Stimulated activated effector memory CD8-positive, alpha-beta T cell treated with anti-CD3 and anti-CD28 coated beads, Interleukin-12 subunit alpha, Interleukin-12 subunit beta, amount 100 ng/mL, for 72 hours (primary cell): ENCODE measurements at places on chromosomes 1 and 21.

- no peak for DNase-seq
Measured at GRCh38 chr21:28916150-28916893, 76.4 kb downstream of the LTN1 start.

- no peak for DNase-seq
Measured at GRCh38 chr1:226875641-226876295, 5.4 kb downstream of the PSEN2 start.

DNA sequence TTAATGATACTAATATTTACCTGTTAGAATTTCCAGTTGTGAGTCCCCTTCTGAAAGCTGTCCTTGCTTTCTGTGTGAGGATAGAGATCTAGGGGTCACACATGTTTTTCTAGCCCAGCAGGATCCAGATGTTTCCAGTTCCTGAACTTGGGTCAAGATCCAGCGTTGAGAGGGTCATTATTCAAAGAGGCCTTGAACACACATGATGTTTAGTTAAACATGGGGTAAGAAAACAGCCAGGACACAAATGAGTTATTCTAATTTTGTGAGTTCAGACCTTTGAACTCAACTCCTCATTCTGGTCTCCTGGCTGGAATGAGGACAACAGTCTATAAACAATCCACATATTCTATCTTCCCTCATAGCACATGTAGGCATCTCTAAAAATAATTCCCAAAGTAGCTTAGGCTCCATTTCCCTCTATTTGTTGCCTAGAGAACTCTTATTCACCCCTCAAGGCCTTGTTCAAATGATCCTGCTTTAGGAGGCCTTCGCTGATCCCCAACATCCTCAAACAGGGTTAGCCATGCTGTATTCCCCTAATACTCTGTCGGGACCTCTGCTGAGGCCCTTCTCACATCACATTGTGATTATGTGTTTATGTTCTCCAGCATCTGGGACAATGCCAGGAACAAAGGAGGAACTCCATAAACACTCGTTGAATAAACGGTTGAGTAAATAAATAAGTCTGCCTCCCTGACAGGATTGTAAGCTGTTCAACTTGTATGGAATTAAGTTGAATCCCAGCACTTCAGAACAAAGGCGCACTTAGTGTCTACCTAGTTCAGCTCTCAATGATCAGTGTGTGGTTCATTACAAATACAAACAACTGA is 15.0 kb upstream of the KCNN3 start:
- no peak for DNase-seq

- DNase-seq, result no peak
Measured at GRCh38 chr1:245934409-245934808, 572.7 kb downstream of the SMYD3 start.

- DNase-seq, result no peak
Measured at GRCh38 chr1:166903232-166903631, 27.2 kb upstream of the TADA1 start.

GRCh38 chr1:28139025-28139712 is 37.3 kb downstream of the PTAFR start:
- peak; percentile 60 for DNase-seq

DNA sequence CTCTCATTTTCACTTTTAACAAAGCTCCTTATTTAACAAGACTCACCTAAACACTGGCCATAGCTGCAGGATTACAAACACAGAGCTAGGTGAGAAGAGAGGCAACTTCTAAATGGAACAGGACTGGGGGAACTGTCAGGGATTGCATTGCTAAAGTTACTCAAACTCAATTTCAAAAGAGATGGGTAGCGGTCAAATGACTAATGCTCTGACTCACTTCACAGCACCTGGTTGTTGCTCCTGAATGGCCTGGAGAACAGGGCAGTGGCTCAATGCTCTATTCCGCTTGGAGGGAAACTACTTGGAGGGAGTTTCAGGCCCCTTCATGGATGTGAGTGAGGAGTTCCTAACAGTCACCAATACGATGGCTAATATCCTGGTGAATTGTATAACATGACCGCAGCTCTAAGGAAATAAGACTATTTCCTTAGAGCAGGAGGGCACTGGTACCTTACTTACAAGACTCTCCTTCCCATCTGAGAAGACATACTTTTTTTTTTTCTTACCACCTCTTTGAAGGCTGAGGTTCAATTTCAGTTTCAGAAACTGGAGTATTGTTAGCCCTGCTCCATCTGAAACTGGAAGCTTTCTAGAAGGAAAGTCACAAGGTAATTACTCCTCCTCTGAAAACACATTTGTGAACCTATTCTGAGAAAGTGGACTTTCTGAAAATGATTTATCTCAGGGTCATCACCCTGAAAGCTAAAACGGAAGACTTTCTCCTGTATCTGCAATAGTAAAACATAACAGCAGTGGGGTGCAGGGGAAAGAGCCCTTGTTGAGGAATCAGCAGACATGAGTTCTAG is 9.5 kb downstream of the DPT start:
- no peak for DNase-seq

GRCh38 chr1:112141923-112142322 is 152.5 kb upstream of the KCND3 start:
- DNase-seq, result peak; percentile 13

DNA sequence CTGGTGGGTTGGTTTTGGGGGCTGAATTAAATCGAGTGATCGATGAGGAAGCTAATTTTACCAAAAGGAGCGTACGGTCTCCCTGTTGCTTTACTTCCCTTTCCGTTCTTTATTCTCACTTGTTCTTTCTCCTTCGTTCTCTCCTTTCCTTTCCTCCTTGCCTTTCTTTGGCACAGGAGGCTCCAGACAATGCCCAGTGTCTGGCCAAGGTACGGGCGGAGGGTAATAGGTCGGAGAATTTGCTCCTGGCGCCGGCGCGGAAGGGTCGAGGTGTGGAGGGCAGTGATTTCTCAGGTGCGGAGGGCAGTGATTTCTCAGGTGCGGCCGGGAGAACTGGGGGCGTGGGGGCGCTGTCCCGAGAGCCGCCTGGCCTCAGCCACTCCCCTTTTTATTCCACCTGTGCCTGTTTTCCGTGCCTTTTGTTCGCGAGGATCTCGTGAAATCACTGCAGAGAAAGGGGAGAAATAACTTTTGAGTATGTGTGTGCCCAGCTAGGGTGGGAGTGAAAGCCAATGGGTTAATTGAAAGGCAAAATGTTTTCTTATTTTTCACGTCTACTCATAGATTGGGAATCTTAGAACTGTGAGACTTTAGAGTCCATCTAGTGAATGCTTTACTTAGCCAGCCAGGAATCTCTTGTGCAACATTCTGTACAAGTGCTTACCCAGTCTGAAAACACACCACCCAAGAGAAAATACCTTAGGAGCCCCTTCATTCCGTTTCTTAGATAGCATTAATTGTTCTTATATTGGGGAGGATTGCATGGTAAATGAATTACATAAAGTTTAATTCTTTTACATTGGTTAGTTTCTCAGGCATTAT is 1.3 kb downstream of the FNBP1L start:
- no peak for DNase-seq

DNA sequence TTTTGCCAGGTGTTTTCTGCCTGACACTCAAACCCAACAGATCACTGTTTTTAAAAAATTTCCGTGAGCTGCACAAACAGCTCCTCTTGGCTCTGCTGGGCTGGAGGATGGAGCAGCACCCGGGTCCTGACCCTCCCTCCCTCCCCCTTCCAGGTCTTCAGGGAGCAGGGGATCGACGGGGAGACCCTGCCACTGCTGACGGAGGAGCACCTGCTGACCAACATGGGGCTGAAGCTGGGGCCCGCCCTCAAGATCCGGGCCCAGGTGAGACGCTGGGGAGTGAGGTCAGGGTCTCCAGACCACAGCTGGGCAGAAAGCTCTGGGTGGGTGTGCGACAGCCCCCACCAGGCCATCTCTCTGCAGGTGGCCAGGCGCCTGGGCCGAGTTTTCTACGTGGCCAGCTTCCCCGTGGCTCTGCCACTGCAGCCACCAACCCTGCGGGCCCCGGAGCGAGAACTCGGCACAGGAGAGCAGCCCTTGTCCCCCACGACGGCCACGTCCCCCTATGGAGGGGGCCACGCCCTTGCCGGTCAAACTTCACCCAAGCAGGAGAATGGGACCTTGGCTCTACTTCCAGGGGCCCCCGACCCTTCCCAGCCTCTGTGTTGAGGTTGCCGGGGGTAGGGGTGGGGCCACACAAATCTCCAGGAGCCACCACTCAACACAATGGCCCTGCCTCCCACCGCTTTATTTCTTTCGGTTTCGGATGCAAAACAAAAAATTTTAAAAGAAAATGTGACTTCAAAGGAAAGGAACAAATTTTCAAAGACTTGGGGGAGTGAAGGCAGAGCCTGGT is 15.3 kb downstream of the NOC2L start:
- DNase-seq, result no peak

DNA sequence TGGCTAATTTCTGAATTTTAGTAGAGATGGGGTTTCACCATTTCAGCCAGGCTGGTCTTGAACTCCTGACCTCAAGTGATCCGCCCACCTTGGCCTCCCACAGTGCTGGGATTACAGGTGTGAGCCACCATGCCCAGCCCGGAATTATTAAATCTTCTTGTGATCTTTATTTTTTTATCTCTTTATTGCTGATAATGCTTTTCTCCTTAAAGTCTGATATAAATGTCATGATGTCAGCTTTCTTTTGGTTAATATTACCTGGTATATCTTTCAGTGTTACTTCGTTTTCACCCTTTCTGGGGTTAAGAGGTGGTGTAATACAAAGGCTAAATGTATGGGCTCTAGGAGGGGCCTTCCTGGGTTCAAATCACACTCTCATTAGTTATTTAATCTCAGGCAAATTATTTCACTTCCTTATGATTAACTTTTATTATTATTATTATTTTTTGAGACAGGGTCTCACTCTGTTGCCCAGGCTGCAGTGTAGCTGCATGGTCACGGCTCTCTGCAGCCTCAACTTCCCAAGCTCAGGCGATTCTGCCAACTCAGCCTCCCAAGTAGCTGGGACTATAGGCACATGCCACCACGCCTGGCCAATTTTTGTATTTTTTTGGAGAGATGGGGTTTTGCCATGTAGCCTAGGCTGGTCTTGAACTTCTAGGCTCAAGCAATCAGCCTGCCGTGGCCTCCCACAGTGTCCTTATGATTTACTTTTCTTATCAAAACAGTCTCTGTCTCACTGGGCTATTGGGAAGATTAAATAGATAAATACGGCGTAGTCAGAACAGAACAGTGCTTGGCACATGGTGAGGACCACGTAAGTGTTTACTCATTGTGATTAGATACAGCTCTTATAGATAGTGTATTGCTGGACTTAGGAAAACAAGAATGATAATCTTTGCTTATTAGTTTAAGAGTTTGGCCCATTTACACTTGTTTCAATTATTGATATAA is 216.5 kb downstream of the URB2 start:
- DNase-seq, result no peak

DNA sequence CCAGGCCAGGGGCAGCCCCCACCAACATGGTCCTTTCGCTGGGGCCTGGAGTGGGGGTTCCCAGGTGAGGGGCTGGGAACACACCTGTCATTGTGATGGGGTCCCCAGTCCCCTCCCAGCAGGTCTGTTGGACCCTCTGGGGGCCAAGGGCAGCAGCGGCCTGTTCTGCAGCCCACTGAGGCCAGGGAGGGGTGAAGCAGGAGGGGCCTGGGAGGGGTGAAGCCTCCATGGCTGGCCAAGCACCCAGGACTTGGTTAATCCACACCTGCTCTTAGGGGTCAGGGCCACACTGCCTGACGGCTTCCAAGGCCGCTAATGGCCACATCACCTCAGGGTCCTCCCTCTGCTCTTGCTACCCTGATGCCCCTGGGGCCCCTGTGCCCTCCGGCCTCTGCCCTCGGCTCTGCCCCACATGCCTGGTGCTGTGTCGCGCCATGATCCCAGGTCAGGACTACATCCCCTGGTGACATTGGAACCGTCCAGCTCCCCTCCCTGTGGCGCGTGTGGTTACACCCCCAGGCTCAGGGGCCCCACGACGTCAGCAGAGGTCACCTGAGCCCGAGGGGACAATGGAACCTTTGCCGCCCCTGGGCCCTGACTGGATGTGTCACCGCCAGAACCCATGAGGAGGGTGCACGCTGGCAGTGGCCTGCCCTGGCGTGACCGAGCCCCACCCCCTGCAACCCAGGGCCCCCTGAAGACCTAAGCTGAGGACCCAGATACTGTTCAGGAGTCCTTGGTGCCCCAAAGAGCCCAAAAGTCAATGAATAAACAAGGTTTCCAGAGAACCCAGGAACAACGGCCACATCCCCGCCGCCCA is 7.0 kb downstream of the TNFRSF18 start:
- no peak for DNase-seq

DNA sequence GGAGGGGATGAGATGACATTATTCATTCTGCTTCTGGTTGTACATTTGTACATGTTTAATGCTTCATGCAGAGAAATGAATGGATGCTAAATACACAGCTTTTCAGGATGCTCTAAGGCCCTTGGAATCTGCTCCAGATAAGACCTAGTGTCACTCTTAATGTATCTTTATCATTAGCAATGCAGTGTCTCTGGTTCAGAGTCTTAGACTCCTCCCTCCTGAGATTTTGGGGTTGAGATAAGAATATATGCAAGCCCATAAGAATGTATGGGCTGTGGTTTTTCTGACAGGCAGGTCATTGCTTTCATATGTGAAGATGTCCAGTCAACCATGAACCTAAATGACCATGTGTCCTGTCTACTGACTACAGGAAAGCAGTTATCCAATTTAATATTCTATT is 415.5 kb downstream of the RPS6KC1 start:
- no peak for DNase-seq

- no peak for DNase-seq
Measured at GRCh38 chr1:214124915-214125314, 137.1 kb downstream of the PROX1 start.

- no peak for DNase-seq
Measured at GRCh38 chr1:28537457-28538199, 15.3 kb upstream of the TRNAU1AP start.

- DNase-seq, result no peak
Measured at GRCh38 chr1:192892934-192893333, 84.1 kb downstream of the RGS2 start.

- DNase-seq, result no peak
Measured at GRCh38 chr21:45258466-45258865, 29.2 kb downstream of the POFUT2 start.

DNA sequence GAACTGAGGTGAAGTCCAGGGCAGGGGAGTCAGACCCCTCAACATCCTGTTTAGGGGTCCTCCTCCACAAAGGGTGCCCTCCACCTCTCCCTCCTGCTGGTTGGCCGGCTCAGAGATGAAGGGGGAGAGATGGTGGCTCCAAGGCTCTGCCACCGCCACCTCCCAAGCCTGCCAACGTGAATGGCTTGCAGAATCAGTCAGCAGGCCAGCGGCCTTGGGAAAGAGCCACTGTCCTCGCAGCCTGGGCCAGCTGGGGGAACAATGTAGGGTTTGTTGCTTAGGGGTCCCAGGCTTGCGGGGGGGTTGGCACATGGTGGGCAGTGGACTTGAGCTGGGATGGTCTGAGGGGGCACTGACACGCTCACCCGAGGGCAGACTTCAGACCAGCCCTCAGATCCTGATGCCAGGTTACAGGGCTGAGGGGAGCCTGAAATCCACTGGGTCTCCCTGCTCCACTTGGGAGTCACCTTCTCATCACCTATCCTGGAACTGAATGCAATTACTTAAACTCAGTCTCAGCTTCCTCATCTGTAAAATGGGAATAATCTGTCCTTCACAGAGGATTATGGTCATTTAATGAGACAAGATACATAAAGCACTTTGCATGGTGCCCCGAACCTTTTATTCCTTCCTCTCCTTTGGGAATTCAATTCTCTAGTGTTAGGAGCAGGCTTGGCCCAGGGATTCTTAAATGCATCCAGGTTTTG is 8.3 kb downstream of the GPR37L1 start:
- DNase-seq, result no peak
